ENCODE measurements at places on chromosomes 4 and X.
A peak's percentile ranks its signal among the peaks of the same experiment; 100 is the strongest.

- no peak for DNase-seq
Observed at GRCh38 chr4:114866901-114867670, 246.3 kb downstream of the NDST4 start.

GRCh38 chr4:77827343-77827742, 8.2 kb upstream of the CNOT6L start:
- no peak for DNase-seq

DNA sequence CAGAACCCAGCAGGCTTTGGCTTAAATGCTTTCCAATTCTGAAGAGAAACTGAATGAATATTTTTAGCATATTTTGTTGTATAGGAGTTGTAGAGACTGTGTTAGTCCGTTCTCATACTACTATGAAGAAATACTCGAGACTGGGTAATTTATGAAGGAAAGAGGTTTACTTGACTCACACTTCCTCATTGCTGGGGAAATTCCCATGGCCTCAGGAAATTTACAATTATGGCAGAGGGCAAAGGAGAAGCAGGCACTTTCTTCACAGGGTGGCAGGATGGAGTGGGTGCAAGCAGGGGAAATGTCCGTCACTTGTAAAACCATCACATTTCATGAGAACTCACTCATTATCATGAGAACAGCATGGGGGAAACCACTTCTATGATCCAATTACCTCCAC, 291.7 kb downstream of the PACRGL start:
- DNase-seq: no peak

DNA sequence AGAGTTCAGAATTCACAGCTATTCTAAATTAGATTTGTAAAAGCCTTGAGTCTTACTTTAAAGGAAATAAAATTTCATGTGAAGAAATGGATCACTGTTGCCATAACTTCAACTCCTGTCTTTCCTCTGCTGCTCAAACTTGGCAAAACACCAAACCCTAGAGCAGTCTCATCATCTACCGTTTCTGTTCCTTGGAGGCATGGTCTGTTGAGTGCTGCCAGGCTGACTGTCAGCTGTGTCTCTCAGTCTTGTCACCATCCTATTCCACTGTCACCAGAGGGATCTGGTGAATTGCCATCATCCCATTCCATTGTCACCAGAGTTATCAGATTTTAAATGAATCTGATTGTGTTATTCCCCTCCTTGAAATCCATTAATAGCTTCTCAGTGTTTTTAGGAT, 55.6 kb downstream of the STIM2 start:
- DNase-seq: no peak

DNA sequence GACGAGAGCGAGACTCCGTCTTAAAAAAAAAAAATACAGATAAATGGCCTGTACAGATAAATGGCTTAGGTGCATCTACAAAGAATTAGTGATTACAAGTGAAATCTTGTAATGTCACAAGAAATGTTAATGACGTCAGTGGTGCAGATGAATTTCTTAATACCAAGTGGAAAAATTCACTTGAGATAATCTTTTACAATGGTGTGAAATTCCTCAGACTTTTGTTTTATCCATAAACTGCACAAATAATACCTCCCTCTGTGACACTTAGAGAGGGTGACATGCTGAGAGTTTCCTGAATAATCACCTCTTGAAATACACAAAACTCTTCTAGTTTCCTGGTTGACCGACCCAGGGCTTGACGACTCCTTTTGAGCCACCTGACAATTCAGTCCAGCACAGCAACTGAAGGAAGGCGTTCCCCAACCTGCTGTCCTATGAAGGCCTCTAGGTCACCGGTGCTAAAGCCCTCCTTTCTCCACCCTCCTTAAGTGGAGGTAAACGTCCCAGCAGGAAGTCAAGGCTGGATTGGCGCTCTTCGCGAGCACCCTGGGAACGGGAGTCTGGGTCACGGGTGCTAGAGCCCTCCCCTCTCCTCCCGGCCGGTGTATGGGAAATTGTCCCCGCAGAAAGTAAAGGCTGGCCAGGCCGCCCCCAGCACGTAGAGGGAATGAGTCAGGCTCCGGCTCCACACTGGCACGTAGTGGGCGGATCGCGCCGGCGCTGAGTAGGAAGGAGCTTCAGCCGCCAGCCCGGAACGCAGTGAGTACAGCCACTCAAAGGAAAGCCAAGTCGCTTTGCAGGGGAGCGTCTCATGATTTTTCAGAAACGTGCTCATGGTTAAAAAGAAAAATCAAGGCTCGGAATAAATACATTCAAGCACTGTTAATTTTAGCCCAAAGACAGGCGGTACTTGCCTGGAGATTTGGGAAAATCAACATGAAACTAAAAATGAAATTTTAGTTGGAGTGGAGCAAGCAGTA, at the start of gene TMEM144:
Gene TMEM144 (plus strand): TSS at position 662 of the 983 bp plus-strand sequence. CDS start 2,182 bp downstream, outside the sequence.
- peak; percentile 78 for DNase-seq

GRCh38 chr4:163467082-163467770, 6.3 kb downstream of the TKTL2 start:
- no peak for DNase-seq

GRCh38 chr4:76696109-76696508, 201.8 kb downstream of the SOWAHB start:
- no peak for DNase-seq

DNA sequence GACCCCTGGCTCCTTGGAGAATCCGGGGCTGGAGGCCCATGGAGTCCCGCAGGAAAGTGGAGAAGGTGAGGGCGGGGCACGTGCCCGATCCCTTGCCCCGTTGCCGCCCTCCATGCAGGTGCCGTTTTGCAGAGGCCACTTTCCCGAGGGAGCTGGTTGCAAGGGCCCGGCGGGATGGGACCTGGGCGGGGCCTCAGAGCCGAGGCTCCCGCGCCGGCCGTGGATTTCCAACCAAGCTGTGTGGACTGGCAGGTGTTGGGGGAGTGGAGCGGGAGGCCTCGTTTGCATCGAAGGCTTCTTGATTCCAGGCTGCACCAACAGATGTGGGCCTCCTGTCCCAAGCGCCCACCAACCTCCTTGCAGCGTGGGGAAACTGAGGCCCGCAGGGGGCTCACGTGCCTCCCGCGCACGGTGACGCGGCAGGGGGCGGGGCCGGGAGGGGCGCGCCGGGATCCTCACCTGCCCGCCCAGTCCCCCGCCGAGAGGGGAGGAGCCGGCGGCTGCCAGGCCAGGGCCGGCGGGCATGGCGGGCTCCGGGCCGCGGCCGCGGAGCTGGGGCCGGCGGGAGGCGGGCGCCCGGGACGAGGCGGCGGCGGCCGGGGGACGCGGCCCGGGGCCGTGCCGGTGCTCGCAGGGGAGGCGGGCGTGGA, 24.9 kb downstream of the SH3BP2 start:
- DNase-seq: peak; percentile 68

GRCh38 chr4:7843831-7844593, 95.6 kb downstream of the AFAP1 start:
- peak; percentile 32 for DNase-seq

DNA sequence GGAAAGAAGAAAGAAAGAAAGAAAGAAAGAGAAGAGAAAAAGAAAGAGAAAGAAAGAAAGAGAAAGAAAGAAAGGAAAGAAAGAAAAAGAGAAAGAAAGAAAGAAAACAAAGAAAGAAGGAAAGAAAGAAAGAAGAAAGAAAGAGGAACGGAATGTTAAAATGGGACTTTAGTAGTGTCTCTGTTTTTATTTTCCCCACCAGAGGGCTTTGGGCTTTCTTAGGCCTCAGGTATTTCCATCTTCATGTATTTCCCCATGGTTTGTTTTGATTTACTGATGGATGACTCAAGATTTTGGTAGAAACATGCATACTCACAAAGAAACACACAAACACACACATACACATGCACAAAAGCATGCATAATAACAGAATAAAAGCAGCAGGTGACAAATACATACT, 181.2 kb downstream of the AFF2 start:
- DNase-seq: no peak

DNA sequence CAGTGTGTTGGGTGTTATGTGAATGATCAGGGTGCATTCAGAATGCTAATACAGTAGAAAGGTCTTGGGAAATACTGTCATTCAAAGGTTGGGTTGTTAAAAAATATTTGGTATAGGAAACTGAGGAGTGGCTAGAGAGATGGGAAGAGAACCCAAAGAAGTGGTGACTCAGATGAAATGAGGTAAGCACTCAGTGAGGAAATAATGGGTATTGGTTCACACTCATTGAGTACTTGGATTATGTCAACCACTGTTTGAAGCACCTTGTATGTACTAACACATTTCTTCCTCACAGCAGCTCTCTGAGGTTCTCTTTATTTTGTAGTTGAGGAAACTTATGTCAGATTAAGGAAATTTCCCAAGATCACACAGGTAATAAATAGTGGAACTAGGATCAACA, 40.8 kb upstream of the NUDT6 start:
- no peak for DNase-seq

DNA sequence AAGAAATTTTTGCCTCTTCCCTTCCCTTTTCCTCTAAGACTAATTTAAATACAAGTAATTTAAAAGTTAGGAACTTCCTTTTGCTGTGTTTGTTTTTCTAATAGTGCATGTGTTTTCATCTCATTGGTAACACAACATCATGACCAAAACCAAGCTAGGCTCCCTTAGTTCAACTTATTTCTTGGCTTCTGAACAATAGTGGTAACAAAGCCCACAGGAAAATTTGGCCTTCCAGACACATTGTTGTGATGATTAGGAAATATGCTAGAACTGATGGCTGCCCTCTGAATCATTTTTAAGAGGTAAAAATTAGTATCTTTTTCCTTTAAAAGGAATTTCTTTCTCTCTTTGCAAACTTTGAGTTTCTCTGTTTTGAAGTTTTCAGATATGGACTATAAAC, 25.5 kb upstream of the TEC start:
- DNase-seq: no peak

DNA sequence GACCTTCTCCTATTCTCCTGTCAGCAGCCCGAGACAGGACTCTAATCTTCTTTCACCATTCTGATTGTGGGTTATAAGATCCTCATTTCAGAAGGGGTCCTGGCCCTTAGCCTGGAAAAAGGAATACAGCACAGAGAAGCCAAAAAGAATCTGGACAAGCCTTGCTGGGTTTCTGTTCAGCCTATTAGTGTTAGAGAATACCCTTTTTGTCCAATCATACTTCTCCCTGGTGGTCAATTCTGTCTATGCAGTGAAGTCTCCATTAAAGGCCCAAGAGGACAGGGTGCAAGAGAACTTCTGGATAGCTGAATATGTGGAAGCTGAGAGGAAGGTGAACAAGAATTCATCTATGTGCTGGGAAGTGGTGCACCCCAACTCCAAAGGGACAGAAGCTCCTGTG, 105.7 kb upstream of the AGA start:
- DNase-seq: no peak

GRCh38 chrX:154440623-154441357, 3.2 kb upstream of the FAM50A start:
- no peak for DNase-seq

DNA sequence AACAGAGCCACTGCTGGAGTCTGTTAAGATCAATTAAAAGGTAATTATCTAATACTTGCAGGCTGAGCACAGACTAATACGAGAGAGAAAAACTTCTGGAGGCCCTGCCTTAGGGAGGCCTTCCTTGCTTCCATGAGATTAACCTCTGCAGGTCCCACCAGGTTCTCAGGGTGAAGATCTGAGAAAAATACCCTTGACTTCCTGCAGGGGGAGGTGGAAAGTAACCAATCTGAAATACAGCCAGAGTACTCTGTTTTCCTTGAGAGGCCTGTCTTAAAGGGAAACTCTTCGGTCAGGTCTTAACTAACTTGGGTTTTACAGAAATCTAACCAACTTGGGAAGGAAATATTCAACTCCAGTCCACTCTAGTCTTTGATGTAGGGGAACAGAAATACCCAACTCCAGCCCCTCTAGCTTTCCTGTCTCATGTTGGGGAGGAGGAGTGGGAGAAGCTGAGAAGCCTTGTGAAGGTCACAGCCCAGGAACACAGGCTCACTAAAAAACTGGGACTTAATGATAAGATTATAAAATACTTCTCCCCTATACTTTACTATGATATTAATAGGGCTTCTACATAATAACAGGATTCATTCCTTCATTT, 77.1 kb downstream of the TBCK start:
- DNase-seq: no peak

DNA sequence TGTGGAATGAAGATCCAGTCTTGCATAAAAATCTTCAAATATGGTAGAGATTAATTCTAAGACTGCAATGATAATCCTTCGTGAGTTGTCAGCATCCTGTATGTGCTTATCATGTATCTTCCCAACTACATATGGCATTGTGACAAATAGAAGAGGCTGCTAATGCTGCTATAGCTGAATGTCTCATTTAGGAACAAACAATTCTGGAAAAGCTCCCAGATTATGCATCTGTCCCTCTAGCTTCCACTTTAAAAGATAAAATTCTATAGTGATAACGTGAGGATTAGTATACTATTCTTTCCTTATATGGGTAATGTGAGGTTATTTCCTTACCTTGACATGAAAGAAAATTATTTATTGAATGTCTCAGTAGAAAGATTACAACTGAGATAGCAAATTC, 930.9 kb downstream of the DMD start:
- no peak for DNase-seq

DNA sequence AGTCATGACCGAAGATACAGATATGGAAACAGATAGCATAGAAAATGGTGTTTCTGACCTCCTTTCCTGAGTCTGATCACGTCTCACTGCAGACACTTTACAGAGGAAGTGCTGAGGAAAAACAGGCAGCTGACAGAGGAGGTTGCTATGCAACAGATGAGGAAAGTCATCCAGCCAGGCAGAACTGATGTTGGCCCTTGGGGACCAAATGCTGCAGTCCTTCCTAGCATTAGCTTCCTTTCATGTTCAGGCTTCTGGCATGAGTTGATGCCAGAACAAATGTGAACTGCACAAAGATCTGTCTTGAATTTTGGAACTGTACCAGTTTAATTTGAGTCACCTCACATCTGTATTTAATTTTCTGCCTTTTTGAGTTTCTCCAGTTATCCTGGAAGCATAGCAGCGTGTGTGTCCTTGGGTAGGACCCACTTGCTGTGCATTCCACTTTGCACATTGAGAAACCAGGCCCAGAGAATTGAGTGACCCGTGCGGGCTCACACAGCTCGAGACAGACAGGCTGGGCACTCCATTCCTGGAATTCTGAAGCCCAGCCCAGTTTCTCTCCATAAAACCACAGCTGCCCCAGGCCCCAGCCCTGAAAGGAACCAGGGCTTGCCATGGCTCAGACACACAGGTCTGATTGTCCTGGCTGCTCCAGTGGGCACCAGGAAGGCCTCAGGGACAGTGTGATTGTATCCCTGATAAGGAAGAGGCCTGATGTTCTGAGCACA, 1.4 kb upstream of the MAGED1 start:
- DNase-seq: peak; percentile 32

DNA sequence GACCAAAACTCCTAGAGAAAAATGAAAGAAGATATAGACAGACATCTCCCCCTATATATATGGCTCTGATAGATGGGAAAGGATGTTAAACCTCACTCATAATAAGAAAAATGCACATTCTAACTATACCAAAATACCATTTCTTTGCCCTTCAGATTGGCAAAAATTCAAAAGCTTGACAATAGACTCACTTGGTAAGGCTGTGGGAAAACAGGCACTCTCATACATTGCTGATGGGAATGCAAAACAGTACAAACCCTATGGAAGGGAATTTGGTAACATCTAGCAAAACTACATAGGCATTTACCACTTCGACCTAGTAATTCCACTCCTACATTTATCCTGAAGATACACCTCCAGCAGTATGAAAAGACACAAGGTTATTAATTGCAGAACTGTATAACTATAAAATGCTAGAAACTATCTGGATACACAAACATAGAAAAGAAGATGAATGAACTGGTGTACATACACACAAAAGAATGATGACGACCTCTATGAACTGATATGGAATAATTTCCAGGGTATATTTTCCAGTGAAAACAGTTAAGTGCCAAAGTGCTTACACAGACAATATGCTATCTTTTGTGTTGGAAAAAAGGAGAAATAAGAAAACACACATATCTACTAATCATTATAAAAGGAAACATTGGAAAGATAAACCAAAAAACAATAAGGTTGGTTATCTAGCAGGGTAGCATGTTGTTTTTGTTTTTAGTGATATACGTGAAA, 48.5 kb downstream of the WDFY3 start:
- no peak for DNase-seq

All from NCI-H2081 (cell line).